ENCODE measurements at places on chromosomes 4 and X.

- DNase-seq = no peak
These were observed 45.3 kb downstream of the EVC start for GRCh38 chr4:5756271-5756670.

DNA sequence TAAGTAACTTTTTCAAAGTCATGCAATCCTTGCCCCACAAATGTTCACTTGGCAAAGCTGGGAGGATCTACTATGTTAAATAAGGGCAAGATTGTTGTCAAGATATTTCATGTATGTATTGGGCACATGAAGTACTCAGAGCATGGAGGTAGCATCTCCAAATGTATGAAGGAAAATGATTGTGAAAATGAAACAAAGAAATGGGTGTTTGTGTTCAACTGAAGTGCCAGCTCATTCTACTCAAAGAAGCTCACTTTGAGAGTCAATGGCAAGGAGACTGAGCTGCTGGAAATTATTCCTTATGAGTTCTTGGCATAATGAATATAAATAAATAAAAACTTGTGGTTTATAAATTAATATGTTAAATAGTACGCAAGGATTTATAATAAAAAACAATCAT is 124.5 kb upstream of the ARSJ start:
- no peak for DNase-seq

GRCh38 chr4:66160606-66161005 is 490.3 kb upstream of the EPHA5 start:
- DNase-seq = no peak

- no peak for DNase-seq
These were observed 71.4 kb downstream of the TSC22D3 start for GRCh38 chrX:107704181-107704580.

- no peak for DNase-seq
These were observed 374.3 kb downstream of the PCDH7 start for GRCh38 chr4:31094474-31094873.

- no peak for DNase-seq
These were observed 148.6 kb downstream of the GC start for GRCh38 chr4:71635139-71635748.

DNA sequence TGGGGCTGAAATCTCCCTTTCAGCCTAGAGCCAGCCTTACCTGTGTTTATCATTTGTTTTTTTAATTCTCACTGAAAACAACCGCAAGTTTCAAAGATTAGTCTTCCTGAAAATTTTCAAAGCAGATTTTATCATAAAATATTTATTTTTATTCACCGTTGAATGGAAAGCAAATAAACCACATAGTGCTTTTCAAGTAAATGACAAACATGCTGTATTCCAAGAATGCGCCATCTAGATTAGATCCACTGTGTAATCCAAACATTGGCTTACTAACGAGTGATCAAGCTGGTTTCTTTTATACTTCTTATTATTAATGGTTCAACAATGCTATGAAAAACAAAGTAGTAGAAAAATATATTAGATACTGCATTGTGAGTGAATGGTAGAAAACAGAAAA is 1176.2 kb upstream of the IGFBP7 start:
- DNase-seq = no peak

- DNase-seq = no peak
These were observed 28.0 kb downstream of the SCD5 start for GRCh38 chr4:82770607-82771006.

- DNase-seq = no peak
These were observed 83.8 kb upstream of the GPR34 start for GRCh38 chrX:41604766-41605543.

DNA sequence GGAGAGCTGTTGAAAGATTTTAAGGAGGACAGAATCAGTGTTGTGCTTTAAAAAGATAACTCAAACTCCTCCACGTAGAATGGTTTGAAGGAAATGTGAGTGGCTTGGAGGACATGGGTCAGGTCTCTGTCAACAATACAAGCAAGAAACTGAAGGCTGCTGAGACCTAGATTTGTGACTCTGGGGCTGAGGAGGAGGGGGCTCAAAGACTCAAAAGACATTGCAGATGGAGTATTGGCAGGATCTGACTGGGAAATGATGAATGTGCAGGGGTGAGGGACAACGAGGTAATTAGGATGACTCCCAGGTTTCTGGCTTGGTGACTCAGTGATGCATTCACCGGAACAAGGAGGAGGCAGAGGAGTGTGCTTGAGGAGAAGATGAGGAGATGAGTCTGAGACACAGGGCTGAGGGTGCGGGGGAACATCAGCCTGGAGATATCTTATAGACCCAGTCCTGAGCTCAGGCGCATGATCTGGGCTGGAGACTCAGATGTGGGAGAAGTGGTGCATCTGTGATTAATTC is 3.3 kb upstream of the RPS4X start:
- DNase-seq = no peak

DNA sequence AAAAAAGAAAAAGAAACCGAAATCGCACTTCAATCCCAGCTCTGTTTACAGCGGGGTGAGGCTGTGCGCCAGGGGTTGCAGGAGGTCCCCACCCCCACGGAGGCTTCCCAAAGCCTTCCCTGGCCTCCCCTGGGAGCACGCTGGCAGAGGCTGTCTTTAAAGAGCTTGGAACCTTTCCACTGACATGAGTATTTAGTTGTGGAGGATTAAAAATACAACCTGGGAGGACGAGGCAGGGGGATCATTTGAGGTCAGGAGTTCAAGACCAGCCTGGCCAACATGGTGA is 69.1 kb downstream of the PPP2R2C start:
- DNase-seq = no peak

- no peak for DNase-seq
These were observed 20.8 kb downstream of the GAK start for GRCh38 chr4:911221-911751.

- no peak for DNase-seq
These were observed 319.1 kb upstream of the RPS6KA3 start for GRCh38 chrX:20585782-20586181.

DNA sequence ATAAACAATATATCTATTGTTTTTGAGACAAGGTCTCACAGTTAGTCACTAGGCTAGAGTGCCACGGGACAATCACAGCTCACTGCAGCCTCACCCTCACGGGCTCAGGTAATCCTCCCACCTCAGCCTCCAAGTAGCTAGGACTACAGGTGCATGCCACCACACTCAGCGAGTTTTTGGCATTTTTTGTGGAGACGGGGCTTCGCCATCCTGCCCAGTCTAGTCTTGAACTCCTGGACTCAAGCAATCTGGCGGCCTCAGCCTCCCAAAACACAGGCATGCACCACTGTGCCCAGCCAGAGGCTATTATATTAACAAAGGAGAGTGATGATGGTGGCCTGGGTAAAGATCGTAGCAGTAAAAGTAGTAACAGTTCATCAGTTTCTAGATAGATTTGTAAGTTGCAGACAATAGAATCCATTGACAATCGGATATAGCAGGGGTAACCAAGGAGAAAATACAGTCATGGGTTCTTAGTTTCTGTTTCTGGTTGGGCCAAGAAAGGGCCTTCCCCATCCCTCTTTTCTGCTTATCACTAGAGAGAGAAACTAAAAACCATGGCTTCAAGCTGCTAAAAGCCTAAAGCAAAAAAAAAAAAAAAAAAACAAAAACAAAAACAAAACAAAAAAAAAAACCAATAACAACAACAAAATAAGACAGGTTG is 60.6 kb downstream of the ANXA10 start:
- DNase-seq = no peak

- no peak for DNase-seq
These were observed 3.4 kb downstream of the PRPS2 start for GRCh38 chrX:12794654-12795053.

DNA sequence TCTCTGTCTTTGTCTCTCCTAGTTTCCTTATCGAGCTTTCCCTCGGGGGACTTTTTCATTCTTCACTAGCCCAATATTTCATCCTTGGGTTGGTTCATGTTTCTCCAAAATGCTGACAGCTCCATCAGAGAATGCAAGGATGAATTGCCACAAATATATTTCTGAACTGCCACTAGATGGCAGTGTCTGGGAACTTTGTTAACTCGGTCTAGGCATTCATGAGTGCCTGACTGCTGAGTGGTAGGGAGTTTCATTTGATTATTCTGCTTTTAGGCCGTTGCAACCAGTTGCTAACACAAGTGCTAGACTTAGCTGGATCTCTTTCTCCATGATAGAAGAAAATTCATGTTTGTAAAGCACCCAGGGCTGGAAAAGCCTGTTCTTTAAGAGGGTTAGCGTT is 73.5 kb upstream of the RAP2C start:
- no peak for DNase-seq

- DNase-seq = no peak
These were observed 46.0 kb downstream of the LNX1 start for GRCh38 chr4:53545273-53545672.

DNA sequence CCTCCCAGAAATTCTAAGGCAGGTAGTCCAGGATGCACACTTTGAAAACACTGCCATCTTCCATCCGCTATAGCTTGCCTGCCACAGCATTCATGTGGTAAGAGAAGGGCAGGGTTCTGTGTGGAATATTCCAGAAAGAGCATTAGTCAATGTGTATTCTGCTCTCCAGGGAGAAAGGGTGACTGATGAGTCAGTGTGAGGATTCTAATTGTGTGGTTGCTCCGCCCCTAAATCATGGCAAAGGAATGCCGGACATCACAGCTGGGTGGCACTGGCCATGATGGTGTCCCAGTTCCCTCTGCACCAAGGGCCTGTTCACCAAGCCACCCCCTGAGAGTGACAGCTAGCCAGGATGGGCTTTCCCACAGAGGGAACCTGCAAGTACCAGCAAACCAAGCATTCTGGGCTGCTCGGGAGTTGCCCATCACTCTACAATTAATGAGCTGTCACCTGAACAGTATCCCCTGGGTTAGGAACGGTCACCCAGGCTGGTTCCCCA is 9.5 kb downstream of the IDS start:
- no peak for DNase-seq

Measured in NCI-H187 (cell line).